ENCODE measurements at places on chromosomes 2 and 18.

- no peak for DNase-seq
These were observed 372.8 kb downstream of the CLIP4 start for GRCh38 chr2:29487967-29488555.

GRCh38 chr18:57439985-57440330, 4.8 kb downstream of the ONECUT2 start:
- no peak for DNase-seq

- DNase-seq = no peak
These were observed 51.0 kb upstream of the ID2 start for GRCh38 chr2:8630676-8631464.

DNA sequence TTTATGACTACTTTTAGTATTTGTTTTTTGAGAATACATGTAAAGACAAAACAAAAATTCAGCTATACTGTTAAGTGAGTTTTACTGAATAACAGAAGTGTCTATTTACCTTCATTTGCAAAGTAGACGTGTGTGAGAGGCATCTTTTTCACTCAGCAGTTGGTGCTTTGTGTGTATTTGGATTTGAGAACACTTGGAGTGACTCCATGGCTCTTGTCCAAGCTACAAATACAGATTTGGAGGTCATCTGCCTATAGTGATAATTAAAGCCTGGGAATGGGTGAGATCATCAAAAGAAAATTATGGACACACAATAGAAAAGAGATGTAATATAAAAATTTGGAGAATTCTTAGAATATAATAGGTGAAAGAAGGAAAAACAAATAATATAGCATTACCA, 6.2 kb downstream of the NAB1 start:
- DNase-seq = no peak

DNA sequence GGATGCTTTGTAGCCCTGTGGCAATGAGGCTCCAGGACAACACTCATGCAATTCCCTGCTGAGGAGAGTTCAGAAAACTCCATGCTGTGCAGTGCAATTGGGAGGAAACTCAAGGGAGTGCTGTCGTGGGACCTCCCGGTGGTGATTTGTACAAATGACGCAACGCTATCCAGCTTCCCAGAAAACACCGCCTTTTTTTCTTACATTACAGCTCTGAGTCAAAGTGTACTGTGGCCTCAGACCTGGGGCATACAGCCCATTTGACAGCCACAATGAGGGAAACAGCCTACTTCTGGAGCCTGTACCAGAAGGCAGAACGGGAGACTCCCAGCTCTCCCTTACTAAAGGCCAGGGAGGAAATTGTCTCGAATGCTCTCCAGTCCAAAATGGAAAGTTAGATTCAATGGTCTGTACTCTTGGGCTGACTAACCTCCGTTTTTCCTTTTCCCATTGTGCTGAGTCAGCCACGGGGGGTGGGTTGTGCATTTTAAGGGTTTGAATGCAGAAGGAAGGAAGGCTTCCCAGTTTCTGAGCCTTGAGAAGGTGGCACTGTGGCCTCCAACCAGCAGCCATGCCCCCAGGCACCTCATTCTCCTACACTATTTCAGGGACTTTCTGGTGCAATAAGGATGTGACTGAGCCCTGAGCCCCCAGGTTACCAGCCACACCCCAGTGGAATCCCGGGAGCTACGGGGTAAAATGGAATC, 16.4 kb upstream of the CYP1B1 start:
- DNase-seq = peak; percentile 77

GRCh38 chr18:50654658-50655550, 95.0 kb downstream of the MAPK4 start:
- no peak for DNase-seq

DNA sequence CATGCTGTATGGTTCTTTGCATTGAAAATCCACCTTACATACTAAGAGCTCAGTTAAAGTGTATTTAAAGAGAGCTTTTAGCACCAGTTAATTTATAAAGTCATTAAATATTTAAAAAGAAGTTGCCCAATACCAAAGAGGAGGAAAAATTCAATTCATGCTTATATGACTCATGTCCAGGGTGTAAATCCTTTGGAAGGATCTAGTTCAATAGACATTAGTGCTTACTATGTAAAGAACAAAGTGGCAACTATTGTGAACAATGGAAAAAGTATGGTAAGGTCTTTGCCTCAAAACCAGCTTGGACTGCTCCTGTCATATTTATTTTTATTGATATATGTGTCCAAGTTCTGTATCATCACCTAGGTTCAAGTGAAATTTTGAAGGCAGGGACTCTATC, 90.5 kb downstream of the SCN9A start:
- no peak for DNase-seq

GRCh38 chr2:219451661-219452360, 17.2 kb downstream of the SPEG start:
- DNase-seq = peak; percentile 30

GRCh38 chr2:143171817-143172216, 42.6 kb downstream of the ARHGAP15 start:
- peak; percentile 12 for DNase-seq

GRCh38 chr2:51297488-51297887, 265.6 kb upstream of the NRXN1 start:
- DNase-seq = no peak

DNA sequence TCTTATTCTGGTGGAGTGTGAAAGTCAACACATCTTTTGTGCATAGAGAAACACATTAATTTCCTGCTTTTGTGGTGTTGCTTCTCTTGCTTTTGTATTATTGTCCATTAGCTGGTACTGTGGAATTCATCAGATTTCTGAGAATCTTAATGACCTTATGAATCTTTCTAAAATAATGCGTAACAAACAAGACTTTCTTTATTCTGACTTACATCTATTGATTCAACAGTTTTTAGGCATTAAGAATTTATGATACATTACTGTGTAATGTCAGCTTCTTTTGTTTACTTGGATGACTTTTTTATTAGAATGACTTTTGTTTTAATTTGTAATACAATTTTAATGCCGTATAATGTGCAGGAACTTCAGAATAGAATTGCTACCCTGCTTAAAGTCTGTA, 43.4 kb downstream of the RAB10 start:
- DNase-seq = no peak

- no peak for DNase-seq
These were observed 259.0 kb downstream of the LRATD1 start for GRCh38 chr2:14891546-14891945.

GRCh38 chr2:63862806-63863205, 21.1 kb downstream of the UGP2 start:
- peak; percentile 29 for DNase-seq

DNA sequence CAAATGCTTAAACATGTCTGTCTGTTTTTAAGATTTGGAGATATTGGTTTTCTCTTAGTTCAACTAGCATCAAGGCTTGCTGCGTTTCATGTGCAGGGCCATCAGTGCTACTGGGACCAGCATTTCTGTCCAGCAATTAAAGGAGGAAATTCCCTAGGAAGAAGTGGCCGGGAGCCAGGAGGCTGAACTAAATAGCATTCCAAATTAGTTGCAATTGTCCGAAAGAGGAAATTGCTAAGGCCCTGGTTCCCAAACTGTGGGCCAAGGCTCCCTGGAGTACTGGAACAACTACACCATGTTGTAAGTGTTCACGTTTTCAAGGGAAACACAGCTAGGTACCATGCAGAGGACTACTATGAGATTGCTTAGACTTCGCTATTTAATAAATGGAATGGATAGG, 257.9 kb downstream of the PTPRM start:
- peak; percentile 49 for DNase-seq

GRCh38 chr2:153641046-153641445, 162.5 kb upstream of the RPRM start:
- no peak for DNase-seq

DNA sequence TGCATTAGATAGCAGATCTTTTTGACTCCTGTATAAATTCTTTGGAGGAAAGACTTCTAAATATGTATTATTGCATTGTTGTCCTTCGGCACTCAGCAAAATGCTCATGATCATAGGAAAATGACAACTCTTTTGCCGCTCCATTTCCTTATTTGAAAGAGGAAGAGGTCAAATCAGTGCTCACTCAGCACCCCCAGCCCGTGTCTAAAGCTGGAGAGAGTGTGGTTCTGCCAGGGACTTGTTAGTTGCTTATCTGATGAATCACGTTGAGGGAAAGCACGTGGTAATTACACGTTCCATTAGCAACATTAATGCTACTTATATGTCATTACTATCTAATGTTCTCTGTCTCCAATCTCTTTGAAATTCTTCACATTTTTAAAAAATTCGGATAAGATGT, 46.0 kb upstream of the MBP start:
- DNase-seq = peak; percentile 10

DNA sequence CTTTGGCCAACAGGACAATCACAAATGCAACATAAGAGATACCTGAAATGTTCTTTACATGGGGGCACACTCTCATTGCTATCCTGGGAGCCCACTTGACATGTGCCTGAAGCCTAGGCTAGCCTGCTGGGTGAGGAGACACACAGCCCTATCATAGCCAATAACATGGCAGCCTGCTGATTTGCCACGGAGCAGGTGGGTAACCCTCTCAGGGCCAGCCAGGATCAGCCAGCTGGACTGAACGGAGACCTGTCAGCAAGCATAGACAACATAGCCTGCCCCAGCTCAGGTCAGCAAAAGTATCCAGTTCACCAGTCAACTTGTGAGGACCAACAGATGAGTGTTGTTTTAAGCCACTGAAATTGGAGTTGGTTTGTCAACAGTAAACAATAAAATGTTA, 566.5 kb downstream of the DCDC2C start:
- no peak for DNase-seq
